ENCODE measurements at places on chromosomes 16 and 17.

GRCh38 chr16:19291475-19291874, 5.9 kb downstream of the CLEC19A start:
- peak; percentile 29 for DNase-seq

GRCh38 chr16:85347213-85347591, 234.9 kb upstream of the CIBAR2 start:
- DNase-seq, result no peak

- peak; percentile 69 for DNase-seq
Observed at GRCh38 chr16:88315543-88316105, 67.1 kb upstream of the ZNF469 start.

GRCh38 chr17:49925921-49926320, 43.1 kb upstream of the DLX4 start:
- DNase-seq, result no peak

All from lung microvascular endothelial cell (primary cell).